ENCODE measurements at places on chromosomes 11 and 22. TPM values are rescaled to one million over a fixed set of nuclear protein-coding genes. Genes with fewer than 3 reads are reported as not detected.

DNA sequence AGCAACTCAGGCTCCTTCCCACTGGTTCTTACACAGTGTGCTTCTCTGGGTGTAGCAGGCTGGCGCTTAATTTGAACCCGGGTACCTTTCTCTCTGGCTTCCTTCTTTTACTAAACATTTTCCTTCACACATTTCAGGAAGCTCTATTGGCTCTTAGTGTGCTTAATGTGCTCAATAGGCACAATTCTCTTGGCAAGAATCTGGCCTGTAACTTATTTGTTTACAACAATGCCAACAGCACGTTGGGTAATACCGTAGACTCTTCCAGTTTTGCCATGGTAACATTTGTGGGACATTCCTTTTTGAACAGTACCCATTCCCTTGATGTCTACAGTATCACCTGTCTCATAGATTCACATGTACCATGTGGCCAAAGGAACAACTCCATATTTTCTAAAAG, 47.8 kb downstream of the AAMDC start:
- H3K4me1 ChIP-seq = no peaks in the 10 kb centered on the region
- no peak overlapping the region for H3K4me3 ChIP-seq
- no peaks in the 10 kb centered on the region for H3K27me3 ChIP-seq
- H3K36me3 ChIP-seq = no peaks in the 10 kb centered on the region

BAD gene
- 17.5 TPM for total RNA-seq

F2 gene
- 0.18 TPM for total RNA-seq

PRR33 gene
- total RNA-seq = not detected

PKP3 gene
- total RNA-seq = not detected
